CMK (cell line): ENCODE measurements at places on chromosomes 5 and 9.

DNA sequence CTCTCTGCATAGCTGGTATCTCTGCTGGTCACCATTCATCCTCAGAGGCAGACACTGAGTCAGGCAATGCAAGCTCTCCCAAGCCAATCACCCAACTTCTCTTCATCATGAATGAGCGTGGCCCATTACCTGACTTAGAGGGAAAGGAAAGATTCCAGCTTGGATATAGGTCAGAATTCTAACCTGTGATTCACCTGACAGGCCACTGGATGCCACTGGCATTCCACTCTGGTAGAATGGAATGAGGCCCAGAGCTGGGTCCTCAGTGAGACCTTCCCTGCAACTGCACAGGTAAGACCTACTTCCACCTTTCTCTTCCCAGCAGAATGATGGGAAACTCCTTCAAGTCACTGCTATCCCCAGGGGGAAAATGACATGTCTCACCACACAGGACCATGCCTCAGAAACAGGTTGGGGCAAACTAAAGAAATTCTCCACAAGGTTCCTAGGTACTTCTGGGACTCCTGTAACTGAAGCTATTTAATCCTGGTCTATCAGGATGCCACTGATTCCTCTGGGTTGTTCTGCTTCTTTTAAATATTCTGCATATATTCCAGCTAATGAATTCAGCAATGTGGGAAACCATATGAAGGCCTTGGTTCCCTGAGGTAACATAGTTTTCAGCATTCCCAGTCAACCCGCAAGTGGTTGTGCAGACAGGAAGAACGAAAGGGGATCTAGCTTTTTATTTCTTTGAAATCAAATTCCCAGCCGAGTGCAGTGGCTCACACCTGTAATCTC is 62.0 kb downstream of the SUSD1 start:
- DNase-seq, result no peak

DNA sequence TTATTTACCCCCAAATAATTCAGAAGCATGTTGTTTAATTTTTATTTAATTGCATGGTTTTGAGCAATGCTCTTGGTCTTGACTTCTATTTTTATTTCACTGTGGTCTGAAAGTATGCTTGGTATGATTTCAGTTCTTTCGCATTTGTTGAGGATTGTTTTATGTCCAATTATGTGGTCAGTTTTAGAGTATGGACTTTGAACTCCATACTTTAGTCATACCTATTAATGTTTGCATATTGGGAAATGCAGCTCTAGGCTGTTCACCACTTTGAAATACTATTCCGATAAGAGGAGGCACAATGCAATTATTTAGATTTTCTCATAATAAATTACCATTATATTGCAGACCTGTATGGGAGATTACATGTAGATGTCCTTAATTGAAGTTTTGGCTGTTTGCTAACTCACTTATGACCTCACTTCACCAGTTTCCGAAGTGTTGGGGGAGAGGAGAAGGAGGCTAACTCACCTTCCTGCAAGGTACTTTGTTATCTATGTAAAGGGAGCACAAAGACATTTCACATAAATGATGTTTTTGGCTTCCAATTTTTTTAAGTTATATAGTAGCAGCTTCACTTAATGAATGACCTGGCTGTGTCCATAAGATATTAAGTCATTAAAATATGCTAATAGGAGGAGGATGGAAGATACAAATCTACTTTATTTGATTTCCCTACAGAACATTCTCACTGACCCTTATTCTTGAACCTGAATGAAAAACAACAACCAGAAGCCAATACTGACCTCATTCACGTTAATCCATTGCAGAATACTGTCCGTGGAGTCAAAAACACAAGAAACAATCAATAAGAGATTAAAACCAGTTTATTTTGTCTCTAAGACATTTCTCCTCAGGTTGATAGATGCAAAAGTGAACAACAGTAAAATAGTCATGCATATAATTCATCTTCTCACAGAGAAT is 970.3 kb upstream of the ARRDC3 start:
- DNase-seq, result no peak

DNA sequence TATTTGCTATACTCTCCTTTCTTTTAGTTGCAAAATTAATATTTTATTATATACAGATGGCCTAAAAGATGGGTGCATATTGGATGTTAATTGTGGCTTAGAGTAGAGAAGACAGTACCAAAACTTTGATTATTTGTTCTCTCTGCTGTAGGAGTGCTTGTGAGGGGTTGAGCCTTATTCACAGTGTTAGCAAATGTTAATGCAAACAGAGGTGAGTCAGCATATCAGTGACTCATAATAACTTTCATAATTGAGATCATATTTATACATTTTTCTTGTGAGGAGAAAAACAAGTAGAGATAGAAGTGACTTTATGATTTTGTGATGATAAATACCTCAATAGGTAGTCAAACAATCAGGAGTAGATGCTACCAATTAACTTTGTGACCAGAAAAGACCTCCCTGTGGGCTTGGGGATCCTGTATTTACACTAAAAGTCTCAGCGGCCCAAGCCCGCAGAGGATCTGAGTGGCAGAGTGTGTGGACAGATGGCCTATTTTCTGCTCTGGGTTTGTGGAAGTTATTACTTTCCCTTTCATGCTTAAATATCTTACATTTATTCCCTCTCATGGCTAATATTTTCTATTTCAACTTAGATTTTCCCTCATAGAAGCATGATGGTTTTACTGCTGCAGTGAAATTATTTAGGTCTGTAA is 226.5 kb downstream of the TAF11L14 start:
- DNase-seq, result no peak

- no peak for DNase-seq
Observed at GRCh38 chr5:9405196-9405754, 140.6 kb downstream of the SEMA5A start.

GRCh38 chr9:104969116-104969515 is 41.2 kb upstream of the ABCA1 start:
- no peak for DNase-seq

DNA sequence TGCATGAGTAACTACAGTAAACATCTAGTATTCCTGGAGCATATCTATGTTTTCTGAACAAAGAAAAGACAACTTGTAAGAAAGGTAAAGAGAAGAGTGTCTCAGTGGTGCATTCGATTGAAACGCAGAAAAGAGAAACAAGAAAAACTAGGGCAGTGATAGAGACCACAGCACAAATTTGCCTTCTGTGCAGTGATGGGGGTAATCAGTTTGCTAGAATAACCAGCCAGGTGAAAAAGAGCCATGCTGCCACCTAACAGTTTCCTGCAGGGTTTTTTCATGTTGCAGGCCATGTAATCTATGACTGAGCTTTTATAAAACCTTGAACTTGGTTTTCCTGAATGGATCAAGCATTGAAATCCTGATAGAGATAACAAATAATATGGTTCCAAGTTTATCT is 198.4 kb upstream of the MEF2C start:
- no peak for DNase-seq

DNA sequence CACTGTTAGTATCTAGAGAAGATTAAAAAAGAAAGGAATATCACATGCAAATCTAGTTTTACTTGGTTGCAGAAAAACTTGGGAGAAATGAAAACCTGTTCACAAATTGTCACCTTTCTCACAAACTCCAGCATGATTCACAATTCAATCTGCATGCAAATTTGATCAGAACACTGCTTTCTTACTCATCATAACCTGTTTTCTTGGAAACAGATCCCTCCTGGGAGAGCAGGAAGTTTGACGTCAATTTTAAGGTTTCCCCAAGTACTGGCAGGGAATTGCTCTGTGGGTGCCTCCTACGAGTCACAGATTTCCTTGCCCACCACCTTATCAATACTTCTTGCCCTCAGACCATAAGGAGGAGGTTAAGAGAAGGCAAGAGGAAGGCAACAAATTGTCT is 30.2 kb upstream of the HTR4 start:
- DNase-seq, result no peak

GRCh38 chr9:129836311-129837007 is 1.2 kb downstream of the USP20 start:
- DNase-seq, result no peak

- DNase-seq, result no peak
Observed at GRCh38 chr5:90940227-90940995, 381.8 kb downstream of the ADGRV1 start.

GRCh38 chr5:119200795-119201194 is 129.9 kb downstream of the DMXL1 start:
- DNase-seq, result no peak

DNA sequence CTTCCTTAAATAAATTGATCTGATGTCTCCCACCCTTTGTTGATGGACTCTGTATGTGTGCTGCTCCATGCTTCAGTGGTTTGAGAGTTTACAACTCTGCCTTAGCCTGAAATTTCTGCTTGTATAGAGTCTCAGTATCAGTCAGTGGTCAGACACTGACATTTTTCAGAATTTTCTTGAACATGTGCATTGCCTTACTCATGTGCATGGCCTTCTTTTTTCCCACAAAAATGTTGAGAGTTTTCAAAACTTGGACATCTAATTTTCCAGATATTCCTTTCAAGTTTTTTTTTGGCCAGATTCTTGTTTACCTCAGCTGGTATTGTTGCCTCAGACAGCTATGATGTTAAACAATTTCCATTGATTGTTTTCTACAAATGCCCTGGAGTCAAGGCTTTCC is 427.1 kb upstream of the CHD1 start:
- no peak for DNase-seq

- DNase-seq, result no peak
Observed at GRCh38 chr9:129367287-129367686, 189.2 kb upstream of the IER5L start.

GRCh38 chr9:131461166-131461565 is 41.6 kb upstream of the POMT1 start:
- no peak for DNase-seq

- DNase-seq, result no peak
Observed at GRCh38 chr9:86488794-86489193, 134.6 kb upstream of the TUT7 start.

DNA sequence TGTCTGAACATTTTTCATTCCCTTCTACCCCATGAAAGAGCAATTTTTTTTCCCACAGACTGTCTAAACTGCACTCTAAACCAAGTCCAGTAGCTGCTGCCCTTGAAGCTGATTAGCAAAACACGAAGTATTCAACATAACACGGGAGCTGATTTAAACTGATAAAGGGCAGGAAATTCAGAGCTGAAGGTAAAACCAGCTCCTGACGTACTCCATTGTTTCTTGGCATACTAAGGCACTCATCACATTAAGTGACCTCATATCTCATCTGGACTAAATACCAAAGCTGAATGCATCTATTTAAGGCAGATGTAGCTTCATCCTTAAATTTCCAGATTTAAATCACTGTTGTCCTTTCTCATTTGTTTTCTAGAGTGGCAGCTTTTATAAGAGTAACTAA is 12.0 kb downstream of the GDF9 start:
- DNase-seq, result no peak

- DNase-seq, result no peak
Observed at GRCh38 chr9:78386773-78387172, 89.8 kb downstream of the PSAT1 start.
